Stimulated activated CD8-positive, alpha-beta memory T cell treated with anti-CD3 and anti-CD28 coated beads, Interleukin-4, amount 100 ng/mL, for 1 hour (primary cell): ENCODE measurements at places on chromosomes 16 and 17.

DNA sequence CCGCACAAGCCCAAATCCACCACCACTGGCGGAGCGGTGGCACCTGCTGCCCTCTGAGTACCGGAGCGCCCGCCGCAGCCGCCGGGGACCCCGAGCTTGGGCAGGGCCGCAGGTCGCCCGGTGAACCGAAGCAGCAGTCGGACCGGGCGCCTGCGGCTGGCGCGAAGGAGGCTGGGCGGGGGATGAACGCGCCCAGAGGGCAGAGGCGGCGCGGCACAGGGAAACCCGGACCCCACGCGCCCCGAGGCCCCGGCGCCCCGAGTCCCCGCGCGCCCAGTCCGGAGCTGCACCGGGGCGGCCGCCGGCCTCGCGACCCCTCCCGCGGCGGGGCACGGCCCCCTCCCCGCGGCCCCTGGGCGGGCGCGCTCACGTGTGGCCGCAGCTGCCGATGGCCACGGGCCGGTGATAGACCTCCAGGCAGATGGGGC is 393 bp downstream of the RNF166 start:
- no peak for DNase-seq

DNA sequence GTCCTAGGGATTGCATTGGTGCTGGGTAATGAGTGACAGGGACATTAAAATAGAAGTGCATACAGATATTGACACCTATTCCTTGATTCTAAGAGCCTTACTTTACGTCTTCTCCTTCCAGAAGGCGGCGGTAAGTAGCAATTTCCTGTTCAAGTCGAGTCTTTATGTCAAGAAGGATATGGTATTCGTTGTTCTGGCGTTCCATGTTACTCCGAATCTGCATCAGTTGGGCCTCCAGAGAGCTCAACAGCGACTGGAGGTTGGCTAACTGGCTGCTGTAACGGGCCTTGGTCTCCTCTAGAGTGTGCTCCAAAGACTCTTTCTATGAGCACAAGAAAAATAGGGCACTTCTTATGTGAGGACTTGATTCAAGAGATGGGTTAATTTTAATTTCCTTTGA is 7.0 kb downstream of the KRT20 start:
- no peak for DNase-seq

GRCh38 chr16:11175106-11175786 is 80.8 kb downstream of the SOCS1 start:
- no peak for DNase-seq

GRCh38 chr16:66129196-66129595 is 237.3 kb upstream of the CDH5 start:
- DNase-seq = no peak

DNA sequence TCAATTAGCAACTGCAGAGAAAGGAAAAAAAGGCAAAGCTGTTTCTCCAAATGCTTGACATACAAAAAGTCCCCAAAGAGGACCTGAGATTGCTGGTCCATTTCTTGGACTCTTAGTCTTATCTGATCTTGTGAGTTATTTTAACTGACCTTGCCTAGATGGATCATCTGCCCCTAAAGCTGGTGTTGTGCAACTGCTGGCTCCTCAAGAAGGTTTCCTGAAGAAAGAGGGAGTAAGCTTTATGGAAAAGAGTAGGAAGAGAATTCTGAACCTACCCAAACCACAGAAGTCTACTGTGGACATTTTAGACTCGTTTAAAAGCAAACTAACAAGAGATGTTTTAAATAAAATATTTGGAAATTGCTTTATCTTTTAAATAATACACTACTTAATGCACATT is 140.0 kb upstream of the HS3ST3A1 start:
- no peak for DNase-seq

DNA sequence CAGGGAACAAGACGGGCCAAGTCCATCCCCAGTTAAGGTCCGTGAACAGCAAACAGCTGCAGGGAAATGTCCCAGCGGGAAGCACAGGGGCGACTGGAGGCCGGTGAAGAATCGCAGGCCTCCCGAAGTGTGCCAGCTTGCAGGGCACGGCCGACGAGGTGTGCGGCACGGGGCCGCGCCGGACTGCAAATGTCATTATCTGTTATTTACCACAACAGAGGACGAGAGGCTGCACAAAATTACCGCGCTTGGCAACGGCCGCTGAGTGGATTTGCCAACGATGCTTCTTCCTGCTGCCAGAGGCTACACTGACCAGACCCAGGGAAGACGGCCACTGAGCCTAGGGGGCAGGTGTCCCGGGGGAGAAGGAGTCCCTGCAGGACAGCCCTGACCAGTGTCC is 53.1 kb downstream of the RPH3AL start:
- DNase-seq = no peak

- DNase-seq = no peak
Measured at GRCh38 chr16:11871193-11871592, 19.9 kb upstream of the RSL1D1 start.

GRCh38 chr17:80852476-80853015 is 139.1 kb upstream of the CHMP6 start:
- DNase-seq = no peak

- DNase-seq = no peak
Measured at GRCh38 chr16:72111657-72112451, 18.2 kb downstream of the DHX38 start.

DNA sequence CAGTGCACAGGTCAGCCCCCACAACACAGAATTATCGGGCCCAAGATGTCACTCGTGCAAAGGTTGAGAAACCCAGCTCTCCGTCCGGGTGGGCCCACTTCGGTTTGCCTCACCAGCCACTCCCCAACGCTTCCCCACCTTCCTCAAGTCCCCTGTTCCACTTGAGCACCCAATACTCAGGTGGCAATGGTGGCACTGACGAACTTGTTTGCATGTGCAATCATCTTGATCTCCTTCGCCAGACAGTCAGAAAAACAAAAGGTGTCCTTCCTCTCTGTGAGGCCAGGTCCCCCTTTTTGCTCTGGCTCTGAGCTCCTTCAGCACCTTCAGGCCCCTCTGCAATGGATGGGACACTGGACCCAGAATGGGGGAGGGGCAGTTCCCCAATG is 3.7 kb downstream of the GGA2 start:
- no peak for DNase-seq

DNA sequence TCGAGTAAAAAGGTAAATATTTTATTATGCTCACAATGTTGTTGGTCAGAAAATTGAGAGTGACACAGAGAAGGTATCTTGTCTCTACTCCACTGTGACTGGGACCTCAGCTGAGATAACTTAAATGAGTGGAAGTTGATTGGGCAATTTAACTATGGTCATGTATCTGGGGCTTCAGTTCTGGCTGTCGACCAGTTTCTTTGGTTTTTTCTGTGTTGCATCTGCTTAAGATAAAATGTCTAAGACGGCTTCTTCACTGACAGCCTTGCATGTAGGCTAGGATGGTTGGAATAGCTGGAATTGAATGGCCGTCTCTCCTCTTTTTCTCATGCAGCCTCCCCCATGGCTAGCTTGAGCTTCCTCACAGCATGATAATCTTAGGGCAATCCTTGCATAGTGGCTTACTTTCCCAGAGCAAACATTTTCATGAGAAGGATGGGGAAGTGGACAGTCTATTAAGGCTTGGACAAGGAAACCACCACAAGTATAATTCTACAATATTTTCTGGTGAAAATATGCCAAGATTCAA is 433.7 kb downstream of the KIF2B start:
- no peak for DNase-seq

- DNase-seq = no peak
Measured at GRCh38 chr17:58691701-58692238, at the start of gene TEX14. Gene TEX14 (minus strand): TSS chr17:58692045. CDS start chr17:58652001, 40,044 bp downstream.

DNA sequence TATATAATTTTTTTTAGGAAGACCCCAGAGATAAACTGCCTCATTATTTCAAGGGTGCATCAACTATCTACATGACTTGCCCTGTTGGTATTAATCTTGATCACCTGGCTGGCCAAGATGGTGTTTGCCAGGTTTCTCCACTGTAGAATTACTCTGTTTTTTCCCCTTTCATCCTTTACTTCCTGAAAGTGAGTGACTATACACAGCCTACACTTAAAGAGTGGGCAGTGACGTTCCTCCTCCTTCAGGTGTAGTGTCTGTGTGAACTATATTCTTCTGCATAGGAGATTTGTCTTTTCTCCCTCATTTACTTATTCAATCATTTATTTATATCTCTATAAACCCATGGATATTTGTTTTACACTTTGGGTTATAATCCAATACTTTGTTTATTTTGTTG is 246.7 kb downstream of the IRF8 start:
- DNase-seq = no peak

DNA sequence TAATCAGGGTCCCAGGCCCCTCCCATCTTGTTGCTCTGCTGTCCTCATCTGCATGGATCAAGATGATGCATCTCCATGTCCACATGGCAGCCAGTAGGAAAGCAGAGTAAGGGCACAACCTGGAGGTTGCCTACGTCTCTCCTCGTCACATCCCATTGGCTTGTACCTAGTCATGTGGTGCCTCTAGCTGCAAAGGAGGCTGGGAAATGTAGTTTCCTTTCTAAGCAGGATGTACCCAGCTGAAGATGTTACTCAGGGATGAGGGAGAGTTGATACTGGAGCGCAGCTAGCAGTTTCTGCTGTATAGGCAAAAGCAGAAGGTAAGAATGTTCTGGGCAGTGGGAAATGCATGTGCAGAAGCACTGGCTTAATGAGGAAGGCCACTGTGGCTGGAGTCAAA is 20.8 kb downstream of the ABCC1 start:
- no peak for DNase-seq

- no peak for DNase-seq
Measured at GRCh38 chr17:81573794-81574642, 21.9 kb upstream of the FAAP100 start.

GRCh38 chr17:7781429-7781828 is 52.6 kb upstream of the KDM6B start:
- DNase-seq = no peak

DNA sequence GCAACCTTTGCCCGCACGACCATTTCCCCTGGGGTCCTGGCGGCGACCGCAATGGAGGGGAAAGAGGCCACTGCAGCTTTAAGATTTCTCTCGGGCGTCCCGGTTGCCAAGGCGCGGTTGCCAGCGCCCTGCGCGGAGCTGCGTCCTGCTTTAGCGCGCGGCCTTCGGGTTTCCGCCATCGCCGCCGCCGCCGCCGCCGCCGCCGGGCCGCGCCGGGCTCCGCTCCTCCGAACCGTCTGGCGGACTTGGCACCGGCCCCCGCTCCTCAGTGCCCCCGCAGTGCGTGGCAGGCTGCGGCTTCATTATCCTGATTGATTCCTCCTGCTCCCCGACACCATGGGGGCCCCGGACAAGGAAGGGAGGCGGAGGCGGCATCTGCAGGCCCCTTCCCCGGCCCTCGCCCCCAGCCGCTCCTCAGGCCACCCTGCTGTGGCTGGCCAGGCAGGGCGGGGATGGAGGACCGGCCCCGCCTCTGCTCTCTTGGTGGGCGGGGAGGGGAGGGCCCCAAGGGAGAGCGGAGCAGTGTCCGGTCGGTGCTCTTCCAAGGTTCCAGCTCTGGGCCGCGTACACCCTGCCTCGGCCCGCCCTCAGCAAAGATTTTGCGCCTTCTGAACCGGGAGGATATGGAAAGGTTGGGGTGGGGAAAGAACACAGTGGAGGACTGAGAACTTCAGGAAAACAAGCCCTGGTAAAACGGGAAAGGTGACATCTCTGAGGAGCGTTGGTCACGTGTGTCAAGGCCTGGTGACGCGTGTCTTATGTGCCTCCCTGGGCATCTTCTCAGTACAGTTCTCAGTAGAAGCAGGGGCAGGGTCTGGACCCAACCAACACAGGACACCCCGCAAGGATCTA is 34.0 kb downstream of the NEUROD2 start:
- DNase-seq = no peak

- DNase-seq = no peak
Measured at GRCh38 chr17:63646488-63646806, 24.2 kb downstream of the MAP3K3 start.

DNA sequence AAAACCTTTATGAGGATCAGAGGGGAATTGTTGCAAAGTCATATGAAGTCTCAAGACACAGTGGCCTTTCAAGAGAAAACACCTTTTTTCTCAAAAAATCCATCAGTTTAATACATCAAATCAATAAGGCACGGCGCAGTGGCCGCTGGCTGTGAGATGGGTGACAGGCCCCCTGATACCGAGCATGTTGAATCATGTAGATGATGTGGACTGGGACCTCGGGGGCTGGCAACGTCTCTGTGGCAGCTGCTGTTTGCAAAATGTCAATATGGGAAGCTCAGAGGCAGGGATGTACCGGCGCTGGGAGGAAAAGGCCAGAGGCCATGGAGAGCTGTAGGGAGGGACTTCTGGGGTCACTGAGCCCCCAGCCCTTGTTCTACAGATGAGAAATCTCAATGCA is 169.1 kb downstream of the GSG1L start:
- no peak for DNase-seq

- no peak for DNase-seq
Measured at GRCh38 chr16:28499854-28500253, 5.4 kb downstream of the APOBR start.

DNA sequence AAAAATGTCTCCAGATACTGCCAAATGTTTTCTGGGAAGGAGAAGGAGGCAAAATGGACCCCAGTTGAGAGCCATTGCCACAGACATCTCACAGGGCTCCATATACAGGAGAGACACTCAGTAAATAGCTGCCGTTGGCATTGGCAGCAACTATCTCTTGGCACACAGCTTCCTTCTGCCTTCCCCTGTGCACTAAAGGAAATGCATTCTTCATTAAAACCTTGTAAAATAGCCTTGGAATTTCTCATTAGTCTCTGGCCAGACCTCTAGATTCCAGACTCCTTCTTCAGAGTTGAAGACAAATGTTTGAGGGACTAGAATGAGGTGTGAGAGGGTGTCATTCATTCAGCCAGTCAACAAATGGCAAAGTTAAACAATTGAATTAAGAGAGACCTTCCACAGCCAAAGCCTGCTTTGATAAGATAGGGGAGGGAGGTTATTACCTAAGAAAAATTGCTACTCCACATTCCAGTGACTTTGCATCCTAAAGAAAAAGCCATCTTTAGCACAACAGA is 223.9 kb upstream of the HS3ST3A1 start:
- no peak for DNase-seq

- no peak for DNase-seq
Measured at GRCh38 chr17:41865596-41865893, 322 bp upstream of the KLHL11 start.

GRCh38 chr17:29546085-29546484 is 20.8 kb downstream of the ABHD15 start:
- no peak for DNase-seq
